Activated T-cell treated with anti-CD3 and anti-CD28 coated beads, Interleukin-2, amount 50 U/mL, for 72 hours (primary cell): ENCODE measurements at places on chromosomes 6 and 20. TPM values are rescaled to one million over a fixed set of nuclear protein-coding genes. Genes with fewer than 3 reads are reported as not detected.

DNA sequence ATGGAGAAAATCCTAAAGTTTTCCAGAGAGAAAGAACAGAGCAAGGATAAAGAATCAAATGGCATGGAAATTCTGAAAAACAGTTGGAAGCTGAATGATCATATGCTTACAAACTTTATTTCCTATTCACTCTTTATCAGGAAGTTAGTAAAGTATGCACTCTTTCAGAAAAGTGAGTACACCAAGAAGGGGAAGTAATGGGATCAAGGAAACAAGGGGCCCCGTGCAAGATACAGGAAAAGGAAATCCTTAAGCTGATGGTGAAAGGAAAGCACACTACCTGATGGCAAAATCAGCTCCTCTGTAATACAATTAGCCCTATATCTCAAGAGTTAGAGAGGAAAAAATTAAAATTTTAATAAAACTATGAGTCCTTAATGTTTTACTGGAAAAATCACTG, 14.0 kb downstream of the CALHM6 start:
- no peak for DNase-seq
- peaks cover 28% of the 10 kb centered on the region for H3K4me1 ChIP-seq
- H3K27me3 ChIP-seq: peaks cover 6% of the 10 kb centered on the region
- peak overlapping the region; percentile 28 for H3K27ac ChIP-seq
- H3K36me3 ChIP-seq: no peaks in the 10 kb centered on the region
- H3K4me3 ChIP-seq: peak overlapping the region; percentile 52

DNA sequence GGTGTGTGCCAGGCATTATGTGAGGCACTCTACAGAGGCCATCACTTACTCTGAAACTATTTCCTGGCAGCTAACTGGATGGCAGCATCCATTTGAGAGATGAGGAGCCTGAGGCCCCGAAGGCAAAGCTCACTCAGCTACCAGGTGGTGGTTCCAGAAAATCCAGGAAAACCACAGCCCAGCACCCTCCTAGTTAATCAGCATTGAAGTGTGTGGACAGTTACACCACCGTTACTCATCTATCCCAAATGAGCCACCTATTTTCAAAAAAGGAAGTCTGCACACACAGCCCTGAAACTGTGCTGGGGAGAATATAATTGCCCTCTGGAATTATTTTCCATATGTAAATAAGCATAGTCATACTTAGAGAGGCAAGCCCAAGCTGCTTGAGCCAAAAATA, 67.4 kb downstream of the CNBD2 start:
- H3K27me3 ChIP-seq: no peaks in the 10 kb centered on the region
- DNase-seq: no peak
- H3K4me1 ChIP-seq: no peaks in the 10 kb centered on the region

DNA sequence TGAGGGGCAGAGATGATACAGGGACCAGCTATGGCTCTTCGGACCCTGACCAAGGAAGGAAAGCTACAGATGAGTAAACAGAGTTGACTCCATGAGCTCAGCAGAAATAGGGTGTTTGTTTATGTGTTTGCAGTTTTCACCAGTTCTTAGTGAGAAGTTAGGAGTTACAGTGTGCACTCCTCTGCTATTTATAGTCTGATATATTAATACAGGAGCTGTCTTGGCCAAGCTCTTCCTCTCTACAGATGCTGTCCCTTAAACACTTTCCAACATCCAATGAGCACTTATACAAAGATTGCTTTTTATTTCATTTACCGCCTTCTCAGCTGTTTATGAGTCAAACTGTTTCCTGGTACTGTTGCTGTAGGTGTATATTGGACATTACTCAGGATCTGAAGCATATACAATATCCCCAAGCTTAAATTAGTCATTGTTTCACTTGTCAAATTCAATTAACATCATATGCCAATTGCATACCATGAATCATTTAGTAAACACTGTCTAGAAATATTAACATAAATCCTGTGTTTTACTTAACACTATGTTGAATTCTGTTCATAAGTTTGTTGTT, 618.0 kb downstream of the PRKN start:
- H3K27me3 ChIP-seq: no peaks in the 10 kb centered on the region
- no peak overlapping the region for H3K27ac ChIP-seq
- peaks cover 5% of the 10 kb centered on the region for H3K36me3 ChIP-seq
- DNase-seq: no peak
- peaks cover 10% of the 10 kb centered on the region for H3K4me1 ChIP-seq

DNA sequence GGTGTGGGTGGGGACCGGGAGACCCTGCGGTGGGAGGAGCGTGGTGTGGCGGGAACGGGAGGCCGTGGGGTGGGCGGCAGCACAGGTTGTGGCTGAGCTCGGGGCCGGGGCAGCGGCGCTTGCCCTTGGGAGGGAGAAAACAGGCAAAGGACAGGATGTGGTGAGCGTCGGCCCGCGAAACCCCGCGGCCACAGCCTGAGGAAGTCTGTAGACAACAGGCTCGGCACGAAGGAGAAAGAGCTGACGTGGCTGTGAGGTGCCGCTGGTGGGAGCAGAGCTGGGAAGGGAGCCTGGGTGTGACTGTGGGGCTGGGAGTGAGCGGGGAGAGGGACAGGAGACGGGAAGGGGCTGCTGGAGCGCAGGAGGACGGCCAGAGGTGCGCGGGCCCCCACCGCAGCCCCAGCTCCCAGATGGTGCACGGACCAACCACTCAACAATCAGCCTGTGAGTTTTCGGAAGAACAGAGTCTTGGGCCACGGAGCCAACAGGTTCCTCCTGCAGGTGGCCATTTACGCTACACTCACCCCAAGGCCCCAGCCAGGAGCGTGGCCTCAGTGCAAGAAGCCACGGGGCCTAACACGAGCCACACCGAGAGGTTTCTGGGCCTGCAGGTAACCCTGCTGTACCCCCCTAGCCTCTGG, 202.8 kb downstream of the DLL1 start:
- DNase-seq: peak; percentile 74
- peaks cover 3% of the 10 kb centered on the region for H3K36me3 ChIP-seq
- H3K4me3 ChIP-seq: peak overlapping the region; percentile 96
- H3K27ac ChIP-seq: peak overlapping the region; percentile 53

GRCh38 chr20:57136734-57137133, 129.7 kb downstream of the BMP7 start:
- no peak overlapping the region for H3K4me3 ChIP-seq
- no peaks in the 10 kb centered on the region for H3K4me1 ChIP-seq
- H3K27ac ChIP-seq: no peak overlapping the region
- DNase-seq: no peak

GRCh38 chr20:8862092-8862491, 206.8 kb upstream of the PLCB4 start:
- no peak for DNase-seq
- H3K36me3 ChIP-seq: no peaks in the 10 kb centered on the region
- no peak overlapping the region for H3K27ac ChIP-seq
- no peaks in the 10 kb centered on the region for H3K4me1 ChIP-seq
- H3K27me3 ChIP-seq: no peaks in the 10 kb centered on the region

GRCh38 chr20:23212464-23212995, 126.4 kb upstream of the CD93 start:
- H3K4me1 ChIP-seq: no peaks in the 10 kb centered on the region
- peaks cover 8% of the 10 kb centered on the region for H3K27me3 ChIP-seq
- no peak for DNase-seq
- H3K4me3 ChIP-seq: no peak overlapping the region
- no peaks in the 10 kb centered on the region for H3K36me3 ChIP-seq
- H3K27ac ChIP-seq: no peak overlapping the region

DNA sequence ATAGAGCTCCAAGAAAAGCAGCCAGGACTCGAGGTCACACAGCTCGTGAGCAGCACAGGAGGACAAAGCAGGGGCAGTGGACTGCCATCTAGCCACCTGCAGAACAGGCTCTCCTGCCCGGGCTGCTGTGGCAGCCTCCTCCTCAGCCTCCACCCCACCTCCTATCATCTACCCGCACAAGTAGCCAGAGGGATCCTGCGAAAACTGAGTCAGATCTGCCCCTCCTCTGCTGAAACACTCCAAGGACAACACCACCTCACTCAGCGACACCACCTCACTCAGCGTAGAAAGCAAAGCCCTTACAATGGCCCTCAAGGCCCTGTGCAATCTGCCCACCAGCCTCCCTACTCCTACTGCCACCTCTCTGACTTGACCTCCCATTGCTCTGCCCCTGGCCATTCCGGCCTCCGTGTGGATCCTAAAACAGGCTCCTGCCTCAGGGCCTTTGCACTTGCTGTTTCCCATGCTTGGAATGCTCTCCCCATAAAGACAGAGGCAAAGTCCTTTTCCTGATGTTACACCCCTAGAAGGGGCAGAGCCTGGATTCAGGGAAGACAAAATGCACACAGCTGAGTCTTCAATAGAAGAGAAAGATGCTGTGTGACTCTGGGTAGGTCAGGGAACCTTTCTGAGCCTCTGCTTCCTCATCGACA, 19.3 kb downstream of the PREX1 start:
- no peak for DNase-seq
- H3K27ac ChIP-seq: no peak overlapping the region
- H3K36me3 ChIP-seq: peaks cover 8% of the 10 kb centered on the region
- no peaks in the 10 kb centered on the region for H3K27me3 ChIP-seq
- H3K4me1 ChIP-seq: peaks cover 20% of the 10 kb centered on the region

- peaks cover 40% of the 10 kb centered on the region for H3K27me3 ChIP-seq
- peaks cover 12% of the 10 kb centered on the region for H3K4me1 ChIP-seq
- H3K4me3 ChIP-seq: no peak overlapping the region
- peaks cover under 1% of the 10 kb centered on the region for H3K36me3 ChIP-seq
- DNase-seq: peak; percentile 81
Measured at GRCh38 chr6:41424370-41425058, 89.1 kb downstream of the NCR2 start.

GRCh38 chr6:134317471-134318131, at the start of gene SGK1:
SGK1 (minus strand) TSS chr6:134318112; CDS start chr6:134317460, 652 bp downstream.
- peaks cover 35% of the 10 kb centered on the region for H3K27me3 ChIP-seq
- DNase-seq: peak; percentile 13
- H3K4me1 ChIP-seq: peaks cover 31% of the 10 kb centered on the region
- H3K4me3 ChIP-seq: peak within 1 kb of the TSS; percentile 86
- peaks cover 3% of the 10 kb centered on the region for H3K36me3 ChIP-seq
- no peak within 1 kb of the TSS for H3K27ac ChIP-seq

- H3K27ac ChIP-seq: no peak overlapping the region
- H3K4me1 ChIP-seq: no peaks in the 10 kb centered on the region
- DNase-seq: no peak
- H3K36me3 ChIP-seq: no peaks in the 10 kb centered on the region
- H3K27me3 ChIP-seq: peaks cover 7% of the 10 kb centered on the region
Measured at GRCh38 chr6:99711302-99711701, 104.7 kb downstream of the PRDM13 start.

DNA sequence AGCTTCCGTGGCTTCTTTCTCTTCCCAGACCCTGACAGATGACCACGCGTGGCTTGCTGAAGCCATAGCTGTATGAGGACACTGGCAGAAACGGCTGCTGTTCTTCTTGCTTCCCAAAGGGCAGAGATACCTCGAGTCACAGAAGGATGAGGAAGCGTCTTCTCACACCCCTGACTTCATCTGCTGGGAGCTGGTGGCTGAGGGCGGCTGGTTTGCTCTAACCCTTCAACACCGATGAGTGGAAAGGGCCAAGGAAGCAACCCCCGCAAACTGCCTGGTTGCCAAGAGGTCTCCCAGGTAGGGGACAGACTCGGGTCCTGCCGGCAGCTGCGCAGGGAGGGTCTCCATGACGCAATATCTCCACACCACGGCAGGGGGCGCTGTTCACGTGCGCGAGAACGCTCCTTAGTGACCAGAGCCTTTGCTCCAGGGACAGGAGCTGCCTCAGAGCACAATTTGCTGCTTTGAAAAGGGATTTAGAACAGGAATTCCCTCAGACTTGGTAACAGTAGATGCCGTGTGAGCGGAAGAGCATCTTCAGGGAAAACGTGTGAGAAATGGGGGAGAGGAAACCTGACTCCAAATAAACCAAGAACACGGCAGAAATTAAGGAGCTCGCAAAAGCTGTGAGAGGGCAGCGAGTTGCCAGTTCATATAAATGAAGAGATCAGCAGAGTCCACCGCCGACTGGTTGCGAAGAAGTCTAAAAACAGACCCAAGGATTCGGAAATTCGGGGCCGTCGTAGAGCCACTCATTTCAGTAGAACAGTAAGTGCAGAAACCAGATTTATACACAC, 80.2 kb downstream of the ERMARD start:
- peaks cover 65% of the 10 kb centered on the region for H3K27me3 ChIP-seq
- H3K27ac ChIP-seq: no peak overlapping the region
- H3K4me3 ChIP-seq: no peak overlapping the region
- peaks cover 7% of the 10 kb centered on the region for H3K4me1 ChIP-seq

DNA sequence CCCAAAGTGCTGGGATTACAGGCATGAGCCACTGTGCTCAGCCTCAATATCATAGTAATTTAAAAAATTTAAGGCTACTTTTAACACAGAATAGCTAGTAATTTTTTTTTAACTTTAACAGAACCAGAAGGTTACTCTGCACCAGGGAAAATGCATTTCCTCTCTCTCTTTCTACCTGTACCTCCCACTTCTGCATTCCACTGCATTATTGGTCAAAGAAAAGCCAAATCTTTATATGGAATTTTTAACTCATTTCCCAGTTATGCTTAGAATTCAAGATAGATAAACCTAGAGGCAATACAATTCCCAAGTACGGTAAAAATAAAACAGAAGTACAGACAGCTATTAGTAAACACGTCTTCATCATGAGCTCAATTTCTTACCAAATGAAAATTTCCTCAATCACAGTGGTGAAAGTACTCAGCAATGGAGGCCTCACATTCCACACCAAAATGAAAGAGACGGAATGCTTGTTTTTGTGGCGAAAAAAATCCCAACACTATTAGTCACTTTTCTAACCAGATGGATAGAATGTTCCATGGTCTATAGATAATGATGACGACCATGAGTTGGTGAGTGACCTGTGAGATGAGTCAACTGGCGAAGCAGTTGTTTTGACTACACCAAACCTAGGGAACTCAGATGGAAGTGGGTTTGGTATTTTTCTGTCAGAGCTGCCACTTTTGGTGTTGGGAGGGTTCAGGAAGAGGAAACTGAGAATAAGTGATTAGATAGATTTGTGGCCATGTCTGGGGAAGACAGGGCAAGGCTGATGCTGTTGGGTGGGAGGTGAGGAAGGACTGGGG, 104.7 kb upstream of the SGK1 start:
- no peak overlapping the region for H3K4me3 ChIP-seq
- DNase-seq: no peak
- H3K36me3 ChIP-seq: no peaks in the 10 kb centered on the region
- no peak overlapping the region for H3K27ac ChIP-seq

The BACH2 gene
- total RNA-seq: 101 TPM

The TFEB gene
- 15.3 TPM for total RNA-seq

The OR2H1 gene
- total RNA-seq: not detected

The C20orf204 gene
- 35.6 TPM for total RNA-seq
